ENCODE measurements at places on chromosomes 11 and 22. TPM values are rescaled to one million over a fixed set of nuclear protein-coding genes. Genes with fewer than 3 reads are reported as not detected.

GRCh38 chr11:67576735-67577475, 6.7 kb upstream of the GSTP1 start:
- no peak for DNase-seq

The FOSL1 gene
- 0.32 TPM for total RNA-seq

GRCh38 chr11:77075425-77075905, 8.7 kb downstream of the CAPN5 start:
- no peak for DNase-seq

The SCGB1D2 gene
- 4.0 TPM for total RNA-seq

GRCh38 chr22:46408568-46409506, 73.3 kb downstream of the TRMU start:
- no peak for DNase-seq

GRCh38 chr11:83241291-83241946, 44.7 kb downstream of the CCDC90B start:
- no peak for DNase-seq

DNA sequence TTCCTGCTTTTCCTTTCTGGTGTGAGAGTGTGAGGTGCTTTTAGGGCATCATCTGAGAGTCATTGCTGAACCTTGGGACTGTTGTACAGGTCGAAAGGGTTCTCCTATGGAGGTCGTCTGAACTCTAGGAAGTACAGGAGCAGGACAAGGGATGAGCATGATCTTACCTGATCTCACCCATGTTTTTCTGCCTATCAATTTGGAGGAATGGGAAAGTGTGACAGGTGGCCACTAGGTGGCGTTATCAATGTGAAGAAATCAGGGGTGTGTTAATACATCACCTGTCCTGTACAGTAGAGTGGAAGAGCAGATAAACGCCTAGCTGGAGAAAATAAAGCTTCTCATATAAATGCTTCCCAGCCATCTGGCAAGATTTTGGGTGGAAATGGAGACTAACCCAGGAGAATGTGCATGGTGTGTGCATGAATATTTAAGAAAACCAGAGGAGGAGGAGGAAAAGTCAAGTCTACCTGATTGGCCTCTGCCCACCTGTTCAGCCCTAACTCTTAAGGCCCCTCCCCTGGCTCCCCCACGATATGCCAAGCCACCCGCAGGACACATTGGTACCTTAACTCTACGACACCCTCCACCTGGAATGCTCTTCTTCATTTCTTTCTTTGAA, 72.0 kb upstream of the NARS2 start:
- DNase-seq = no peak

- DNase-seq = peak; percentile 6
Observed at GRCh38 chr22:44885806-44886360, 123.9 kb downstream of the PHF21B start.

DNA sequence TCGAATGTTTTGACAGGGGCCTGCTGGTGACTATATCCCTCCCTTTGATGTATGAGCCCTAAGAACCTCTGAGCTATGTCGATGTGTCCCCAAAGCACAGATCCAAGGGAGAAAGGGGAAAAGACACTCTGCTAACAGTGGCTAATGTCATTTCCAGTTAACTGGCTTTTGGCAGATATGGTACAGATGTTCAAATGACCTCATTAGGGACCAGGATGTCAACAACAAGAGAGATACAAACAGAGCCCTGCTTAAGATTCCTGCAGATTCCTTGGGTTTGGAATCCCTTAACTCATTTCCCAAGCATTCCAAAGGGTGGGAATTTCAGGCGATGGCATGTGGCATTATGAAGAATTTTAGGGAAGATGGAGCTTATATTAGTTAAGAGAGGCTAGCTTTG, 517.3 kb downstream of the SOX6 start:
- DNase-seq = no peak

DNA sequence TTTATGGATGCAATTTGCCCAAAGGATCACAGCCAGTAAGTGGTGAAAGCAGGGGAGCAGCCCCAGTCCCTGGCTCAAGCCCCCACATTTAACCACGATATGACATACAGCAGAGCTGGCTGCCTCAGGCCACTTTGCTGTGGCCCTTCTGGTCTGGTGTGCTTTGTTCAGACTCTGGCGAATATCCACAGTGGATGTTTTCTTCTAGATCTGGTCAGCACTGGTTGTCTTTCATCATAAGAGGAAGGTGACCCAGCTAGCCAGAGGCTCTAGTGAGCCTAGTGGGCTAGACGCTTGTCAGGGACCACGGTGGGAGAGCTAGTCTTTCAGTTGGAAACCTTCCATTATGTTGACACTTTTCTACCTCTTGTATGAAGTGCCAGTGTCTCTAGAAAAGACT, 42.5 kb downstream of the DGCR2 start:
- DNase-seq = no peak

The RAPSN gene
- 6.3 TPM for total RNA-seq

- DNase-seq = no peak
Observed at GRCh38 chr11:223026-223789, 12.9 kb downstream of the SIRT3 start.

The OSM gene
- not detected for total RNA-seq

GRCh38 chr11:119976805-119977560, 160.9 kb downstream of the TRIM29 start:
- DNase-seq = no peak

The TSSK2 gene
- total RNA-seq = not detected

The ABTB2 gene
- 12.1 TPM for total RNA-seq

The C22orf31 gene
- not detected for total RNA-seq

- no peak for DNase-seq
Observed at GRCh38 chr11:122219791-122220190, 103.8 kb upstream of the BLID start.

DNA sequence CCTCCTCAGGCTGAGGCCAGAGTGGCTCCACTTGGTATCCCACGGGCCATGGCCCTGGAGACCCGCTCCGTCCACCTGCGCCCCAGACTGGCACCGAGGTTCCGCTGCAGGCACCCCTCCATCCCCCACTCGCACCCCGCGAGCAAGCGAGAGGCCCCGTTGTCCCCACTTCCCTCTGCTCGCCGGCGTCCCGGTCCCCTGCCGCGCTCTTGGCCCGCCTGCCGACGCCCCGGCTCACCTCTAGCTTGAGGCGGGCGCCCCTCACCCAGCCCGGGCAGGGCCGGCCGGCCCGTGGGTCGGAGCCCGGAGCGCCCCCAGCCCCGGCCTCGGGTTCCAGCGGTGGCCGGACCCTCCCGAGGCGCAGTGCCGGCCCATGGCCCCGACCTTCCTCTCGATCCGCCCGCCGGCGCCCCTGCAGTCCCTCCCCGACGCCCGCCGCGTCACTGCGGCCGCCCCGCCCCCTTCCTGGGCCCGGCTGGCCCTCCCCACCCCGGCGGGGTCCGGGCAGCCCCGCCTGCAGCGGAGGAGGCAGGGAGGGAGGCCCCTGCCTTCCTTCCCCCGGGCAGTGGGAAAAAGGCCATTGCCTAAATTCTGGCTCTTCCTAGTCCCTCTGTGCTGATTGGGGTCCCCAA, at the start of gene PITPNM1:
PITPNM1 (minus strand) TSS at position 414 of the 632 bp plus-strand sequence. CDS start 1,183 bp downstream, outside the sequence.
- peak; percentile 90 for DNase-seq

DNA sequence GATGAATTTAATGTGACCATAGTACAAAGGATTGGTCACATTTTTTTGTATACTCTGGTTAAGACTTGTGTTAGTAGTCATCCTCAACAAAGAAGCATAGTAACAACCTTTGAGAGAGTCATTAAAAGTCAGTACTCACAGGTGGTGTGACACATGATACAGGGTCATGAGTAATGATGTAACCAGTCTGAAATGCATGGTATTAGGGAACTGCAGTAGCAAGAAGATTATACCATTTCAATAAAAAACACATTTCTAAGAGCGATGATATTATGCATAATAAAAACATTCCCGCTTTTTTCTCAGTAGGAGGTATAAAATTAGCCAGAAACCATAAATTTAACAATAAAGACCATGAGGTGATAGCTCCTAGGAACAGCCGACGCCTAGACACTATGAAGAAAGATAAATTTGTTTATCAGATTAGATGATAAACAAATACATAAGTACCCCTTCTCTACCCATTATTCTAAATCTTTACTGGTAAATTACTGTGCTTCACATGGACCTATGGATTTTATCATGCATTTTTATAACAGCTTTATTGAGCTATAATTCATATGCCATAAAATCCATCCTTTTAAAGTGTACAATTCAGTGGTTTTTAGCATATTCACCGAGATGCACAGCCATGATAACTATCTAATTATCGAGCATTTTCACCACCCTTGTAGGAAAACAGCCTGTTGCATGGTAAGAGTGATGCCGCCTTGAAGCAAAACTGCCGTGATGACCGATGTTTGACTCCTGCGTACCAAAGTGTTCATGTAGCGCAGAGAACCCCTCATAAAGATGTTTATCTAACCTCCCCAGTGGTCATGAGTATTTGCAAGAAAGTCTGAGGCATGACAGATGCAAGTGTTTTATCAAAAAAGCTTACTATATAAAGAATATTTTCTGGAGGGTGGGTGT, 41.8 kb downstream of the TMPRSS5 start:
- no peak for DNase-seq

DNA sequence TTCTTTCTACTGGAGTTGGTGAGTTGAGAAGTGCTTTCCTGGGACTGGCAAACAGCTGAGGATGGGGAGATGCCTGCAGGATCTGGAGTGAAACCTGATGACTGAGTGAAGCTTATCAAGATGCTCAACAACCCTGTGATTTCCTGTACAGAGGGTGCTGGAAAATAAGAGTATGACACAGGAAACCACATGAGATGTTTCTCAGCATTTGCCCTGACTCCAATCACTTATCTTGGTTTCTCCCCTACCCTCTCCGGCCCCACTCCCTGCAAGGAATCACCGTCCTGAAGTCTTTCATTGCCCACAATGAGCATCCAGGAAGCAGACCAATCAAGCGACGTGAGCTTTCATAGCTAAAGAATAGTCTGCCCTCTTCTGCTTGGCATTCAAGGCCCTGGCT, at the start of gene MRGPRX2:
MRGPRX2 (minus strand) TSS at position 89 of the 400 bp plus-strand sequence. CDS start 4,315 bp downstream, outside the sequence.
- DNase-seq = no peak

The MS4A12 gene
- not detected for total RNA-seq

The RASSF10 gene
- 0.42 TPM for total RNA-seq

DNA sequence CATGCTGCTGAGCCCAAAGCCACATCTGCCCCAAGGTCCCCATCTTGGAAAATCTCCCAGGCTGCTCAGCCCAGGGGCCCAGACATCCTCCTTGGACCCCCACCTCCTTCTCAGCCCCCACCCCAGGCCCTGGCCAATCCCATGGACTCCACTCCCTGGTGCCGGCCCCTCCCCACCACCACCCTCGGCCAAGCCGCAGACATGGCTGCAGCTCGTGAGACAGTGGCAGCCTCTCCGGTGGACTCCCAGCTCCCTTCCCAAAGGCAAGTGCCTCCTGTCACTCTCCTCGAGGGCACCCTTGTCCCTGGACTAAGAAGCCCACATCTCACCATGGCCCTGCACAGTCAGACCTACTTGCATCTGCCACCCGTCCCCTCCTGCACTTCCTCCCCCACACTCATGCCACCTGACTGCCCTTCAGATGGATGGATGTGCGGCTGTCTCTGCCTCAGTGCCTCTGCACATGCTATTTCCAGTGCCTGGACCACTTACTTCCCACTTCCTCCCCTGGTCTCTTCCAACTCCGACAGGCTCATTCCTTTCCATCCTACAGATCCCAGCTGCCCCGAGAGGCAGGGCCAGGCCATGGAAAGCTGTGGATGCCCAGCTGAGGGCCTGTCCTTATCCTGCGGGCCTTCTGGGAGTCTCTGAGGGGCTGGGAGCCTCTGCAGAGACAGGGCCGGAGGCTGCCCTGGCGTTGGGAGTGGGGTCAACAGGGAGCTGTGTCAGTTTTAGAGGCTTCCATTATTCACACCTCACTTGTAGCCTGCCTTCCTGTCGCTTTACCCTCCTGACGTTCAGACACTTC, 25.5 kb upstream of the RFPL3 start:
- no peak for DNase-seq

The NAP1L4 gene
- 173 TPM for total RNA-seq

The IGLL1 gene
- not detected for total RNA-seq

- no peak for DNase-seq
Observed at GRCh38 chr22:42855211-42855610, 1.9 kb downstream of the ARFGAP3 start.

The HPS4 gene
- total RNA-seq = 10.0 TPM

DNA sequence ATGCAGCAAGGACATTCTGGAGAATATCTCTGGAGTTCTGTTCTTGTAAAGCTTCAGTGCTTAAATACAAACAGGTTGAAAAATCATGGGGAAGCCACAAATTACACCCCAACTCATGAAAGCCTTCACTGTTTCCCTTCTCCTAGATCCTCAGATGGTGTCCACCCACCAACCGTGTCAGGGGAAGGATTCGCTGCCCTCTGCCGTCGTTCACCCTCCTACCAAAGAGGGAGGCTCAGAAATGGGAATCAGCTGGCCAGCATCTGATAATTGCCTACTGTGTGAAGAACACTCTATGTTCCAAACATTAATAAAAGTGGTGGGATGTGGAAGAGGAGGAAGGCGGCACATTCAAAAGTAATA, 7.4 kb upstream of the HEPACAM start:
- DNase-seq = no peak

DNA sequence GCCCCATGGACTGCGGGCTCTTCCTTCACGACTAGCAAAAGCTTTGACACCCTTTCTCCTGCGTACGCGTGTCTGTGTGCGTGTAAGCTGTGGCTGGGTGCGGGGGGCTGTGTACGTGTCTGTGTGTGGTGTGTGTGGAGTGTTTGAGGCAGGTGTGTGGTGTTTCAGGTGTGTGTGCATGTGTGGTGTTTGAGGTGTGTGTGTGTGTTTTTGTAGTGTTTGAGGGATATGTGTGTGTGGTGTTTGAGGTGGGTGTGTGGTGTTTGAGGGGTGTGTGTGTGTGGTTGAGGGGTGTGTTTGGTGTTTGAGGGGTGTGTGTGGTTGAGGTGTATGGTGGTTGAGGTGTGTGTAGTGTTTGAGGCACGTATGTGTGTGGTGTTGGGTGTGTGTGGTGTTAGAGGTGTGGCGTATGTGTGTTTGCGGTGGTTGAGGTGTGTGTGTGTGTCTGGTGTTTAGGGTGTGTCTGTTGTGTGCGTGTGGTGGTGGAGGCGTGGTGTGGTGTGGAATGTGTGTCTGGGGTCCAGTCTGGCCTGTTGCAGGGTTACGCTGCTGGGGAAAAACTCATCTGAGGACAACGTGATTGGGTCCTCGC, 687 bp upstream of the ARSA start:
- DNase-seq = no peak
